ENCODE measurements at places on chromosomes 4 and X.

GRCh38 chr4:145176641-145177432 is 3.6 kb downstream of the OTUD4 start:
- no peak for DNase-seq

- DNase-seq = no peak
Measured at GRCh38 chr4:156560701-156561100, 410.9 kb downstream of the PDGFC start.

DNA sequence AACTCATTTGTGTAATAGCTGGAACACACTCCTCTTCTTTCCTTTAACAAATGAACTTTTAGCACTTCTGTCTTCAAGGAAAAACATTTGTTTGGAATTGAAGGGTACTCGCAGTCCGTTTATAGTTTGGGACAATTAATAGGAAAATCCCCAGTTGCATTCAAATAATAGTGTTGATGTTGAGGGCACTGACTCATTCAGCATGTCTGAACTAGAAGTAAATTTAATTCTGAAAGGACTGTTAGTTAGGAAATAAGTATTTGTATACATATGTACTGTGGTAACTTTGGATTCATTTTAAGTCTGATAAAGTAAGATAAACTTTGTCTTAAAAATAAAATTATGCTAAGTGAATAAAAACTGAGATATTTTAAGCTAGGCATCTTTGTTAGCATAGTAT is 27.2 kb downstream of the FAM199X start:
- no peak for DNase-seq

DNA sequence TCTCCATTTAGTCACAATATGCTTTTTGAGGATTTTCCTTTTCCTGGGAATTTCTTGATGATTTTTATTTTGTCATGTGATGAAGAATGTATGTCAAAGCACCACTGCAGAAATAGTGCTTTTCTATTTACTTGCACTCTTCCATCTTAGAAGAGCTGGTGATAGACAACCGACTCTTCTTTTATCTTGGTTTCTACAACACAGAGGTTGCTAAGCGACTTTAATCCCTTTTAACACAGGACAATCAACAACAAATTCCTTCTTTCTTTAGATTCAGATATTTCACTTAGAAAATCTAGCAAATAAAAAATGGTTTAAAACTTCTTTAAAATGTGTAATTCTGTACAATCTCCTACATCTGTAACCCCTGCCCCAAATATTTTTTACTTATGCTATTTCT is 34.6 kb downstream of the TET2 start:
- DNase-seq = no peak

DNA sequence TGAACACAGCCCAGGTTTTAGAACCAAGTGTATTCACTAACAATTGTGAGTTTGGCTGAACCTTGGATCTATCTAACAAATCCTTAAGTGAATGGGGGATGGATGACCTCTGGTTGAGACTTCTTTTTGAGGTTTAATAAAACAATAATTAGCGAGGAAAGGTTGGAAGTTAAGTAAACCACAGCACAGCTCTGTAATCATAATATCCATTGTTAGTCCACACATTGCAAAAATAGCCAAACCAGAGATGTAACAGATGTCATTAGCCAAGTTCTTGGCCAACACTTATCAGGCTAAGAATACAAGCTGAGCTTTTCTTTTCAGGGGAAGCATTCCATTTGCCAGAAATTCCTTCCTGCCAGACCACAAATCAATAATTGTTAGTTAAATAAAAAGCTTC is 59.1 kb downstream of the FREM3 start:
- DNase-seq = no peak

- DNase-seq = peak; percentile 65
Measured at GRCh38 chrX:119690921-119691716, 1.8 kb downstream of the SEPTIN6 start.

Measured in CD4-positive, alpha-beta T cell treated with Interleukin-6 at 100 ng/mL for 8 hours (primary cell).